ENCODE measurements at places on chromosomes 2 and 18.

- DNase-seq, result no peak
These were observed 257.9 kb downstream of the DYSF start for GRCh38 chr2:71711133-71711855.

- no peak for DNase-seq
These were observed 98.4 kb downstream of the PXDN start for GRCh38 chr2:1645761-1646476.

DNA sequence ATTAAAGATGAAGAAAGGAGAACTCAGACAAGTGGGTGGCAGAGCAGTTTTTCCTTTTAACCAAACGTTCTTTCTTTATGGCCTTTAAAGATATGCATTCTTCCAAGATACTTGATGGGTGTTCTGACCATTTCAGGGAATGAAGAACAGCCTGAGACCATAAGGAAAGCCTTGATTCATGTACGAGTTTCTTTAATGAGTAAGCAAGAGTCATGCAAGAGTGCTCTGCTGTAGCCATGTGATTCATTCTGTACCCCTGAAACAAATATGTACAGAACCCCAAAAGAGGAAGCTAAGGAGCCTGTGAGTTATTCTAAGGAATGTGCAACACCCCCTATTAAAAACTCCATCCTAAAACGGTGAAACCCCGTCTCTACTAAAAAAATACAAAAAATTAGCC, 372.8 kb downstream of the MTX2 start:
- DNase-seq, result no peak

- no peak for DNase-seq
These were observed 233.3 kb downstream of the FHOD3 start for GRCh38 chr18:36530676-36531405.

DNA sequence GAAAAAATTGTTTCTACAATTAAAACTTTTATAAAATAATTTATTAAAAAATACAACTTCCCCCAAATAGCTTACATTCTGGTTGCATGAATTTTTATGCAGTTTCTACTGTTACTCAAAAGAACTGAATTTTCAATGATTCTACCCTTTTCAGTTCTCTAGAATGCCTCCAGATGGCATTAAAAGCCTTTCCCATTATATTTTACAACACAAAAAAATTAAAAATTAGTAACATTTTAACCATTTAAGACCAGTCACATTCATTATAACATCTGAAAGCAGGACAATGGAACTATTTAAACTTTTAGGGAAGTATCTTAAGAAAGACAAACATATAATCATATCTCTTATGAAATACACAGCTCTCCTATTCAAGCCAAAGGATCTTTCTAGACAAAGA, 236.0 kb upstream of the REV1 start:
- no peak for DNase-seq
